Thyroid gland (tissue), 4 donors: ENCODE measurements at places on chromosomes 4 and X. TPM values are rescaled to one million over a fixed set of nuclear protein-coding genes. Genes with fewer than 3 reads are reported as not detected.

Gene KLHL34
- not detected for total RNA-seq

Gene ASIC5
- not detected for total RNA-seq

Gene DOK7
- 2.7 TPM for total RNA-seq

Gene ETDA
- not detected for total RNA-seq

Gene NR0B1
- not detected for total RNA-seq

Gene NOX1
- total RNA-seq: not detected

Gene CD38
- total RNA-seq: 13.3 TPM

Gene SPANXA1
- total RNA-seq: not detected

DNA sequence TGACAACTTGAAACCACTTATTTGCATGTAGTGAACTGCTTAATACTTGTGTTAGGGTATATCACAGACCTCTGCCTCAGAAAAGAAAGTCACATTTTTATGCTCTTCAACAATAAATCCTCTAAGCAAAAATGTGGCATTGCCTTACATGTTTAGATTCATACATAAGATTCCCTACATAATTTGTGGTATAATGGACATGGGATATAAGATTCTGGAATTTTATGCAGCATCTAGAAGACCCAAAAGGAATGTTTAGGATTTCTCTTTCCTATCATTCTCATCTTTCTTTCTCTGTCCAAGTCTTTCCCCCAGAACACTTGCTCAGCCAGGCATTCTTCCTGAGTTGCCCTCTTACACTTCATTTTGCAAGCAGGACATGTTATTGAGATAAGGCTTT, 37.7 kb upstream of the TET2 start:
- H3K4me3 ChIP-seq: no peak overlapping the region
- no peaks in the 10 kb centered on the region for H3K36me3 ChIP-seq

DNA sequence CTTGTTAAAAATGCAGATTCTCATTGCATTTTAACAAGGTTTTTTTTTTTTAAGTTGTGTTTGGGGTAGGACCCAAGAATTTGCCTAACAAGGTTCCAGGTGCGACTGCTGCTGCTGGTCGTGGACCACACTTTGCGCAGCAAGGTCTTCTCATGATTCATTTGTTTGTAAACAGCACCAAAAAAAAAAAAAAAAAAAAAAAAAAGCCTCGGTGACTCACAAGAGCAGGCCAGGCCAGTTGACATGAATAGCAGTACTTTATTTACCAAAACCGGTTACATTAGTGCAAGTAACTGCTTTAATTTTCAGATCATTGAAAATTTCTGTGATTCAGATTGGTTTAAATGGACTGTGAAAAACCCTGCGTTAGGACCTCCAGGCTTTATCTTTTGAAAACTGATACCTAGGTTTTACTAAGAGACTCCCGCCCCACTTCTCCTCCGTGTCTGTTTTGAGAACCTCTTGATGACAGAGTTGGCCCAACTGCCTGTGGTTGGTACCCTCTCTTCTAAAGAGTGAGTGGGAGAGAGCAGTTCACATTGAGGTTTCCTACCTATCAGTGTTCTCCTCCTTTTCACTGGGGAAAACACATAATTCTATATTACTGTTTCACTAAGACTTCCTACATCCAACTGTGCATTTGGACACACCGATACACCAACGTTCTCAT, 86.2 kb downstream of the PHEX start:
- no peak for DNase-seq
- no peak overlapping the region for H3K4me3 ChIP-seq
- H3K36me3 ChIP-seq: no peaks in the 10 kb centered on the region

GRCh38 chr4:38193236-38193863, 233.2 kb downstream of the PTTG2 start:
- peak; percentile 80 for DNase-seq
- no peaks in the 10 kb centered on the region for H3K27me3 ChIP-seq
- H3K27ac ChIP-seq: peak overlapping the region; percentile 74
- no peak overlapping the region for H3K4me3 ChIP-seq
- no peaks in the 10 kb centered on the region for H3K36me3 ChIP-seq

GRCh38 chr4:77006753-77007353, 57.3 kb downstream of the SEPTIN11 start:
- no peak overlapping the region for H3K27ac ChIP-seq
- H3K4me1 ChIP-seq: peaks cover 28% of the 10 kb centered on the region
- no peaks in the 10 kb centered on the region for H3K36me3 ChIP-seq
- DNase-seq: no peak
- H3K27me3 ChIP-seq: no peaks in the 10 kb centered on the region
- no peak overlapping the region for H3K4me3 ChIP-seq

- no peaks in the 10 kb centered on the region for H3K4me1 ChIP-seq
- no peaks in the 10 kb centered on the region for H3K27me3 ChIP-seq
- no peak overlapping the region for H3K27ac ChIP-seq
These were observed 1585.3 kb upstream of the AGA start for GRCh38 chr4:179027569-179027968.

DNA sequence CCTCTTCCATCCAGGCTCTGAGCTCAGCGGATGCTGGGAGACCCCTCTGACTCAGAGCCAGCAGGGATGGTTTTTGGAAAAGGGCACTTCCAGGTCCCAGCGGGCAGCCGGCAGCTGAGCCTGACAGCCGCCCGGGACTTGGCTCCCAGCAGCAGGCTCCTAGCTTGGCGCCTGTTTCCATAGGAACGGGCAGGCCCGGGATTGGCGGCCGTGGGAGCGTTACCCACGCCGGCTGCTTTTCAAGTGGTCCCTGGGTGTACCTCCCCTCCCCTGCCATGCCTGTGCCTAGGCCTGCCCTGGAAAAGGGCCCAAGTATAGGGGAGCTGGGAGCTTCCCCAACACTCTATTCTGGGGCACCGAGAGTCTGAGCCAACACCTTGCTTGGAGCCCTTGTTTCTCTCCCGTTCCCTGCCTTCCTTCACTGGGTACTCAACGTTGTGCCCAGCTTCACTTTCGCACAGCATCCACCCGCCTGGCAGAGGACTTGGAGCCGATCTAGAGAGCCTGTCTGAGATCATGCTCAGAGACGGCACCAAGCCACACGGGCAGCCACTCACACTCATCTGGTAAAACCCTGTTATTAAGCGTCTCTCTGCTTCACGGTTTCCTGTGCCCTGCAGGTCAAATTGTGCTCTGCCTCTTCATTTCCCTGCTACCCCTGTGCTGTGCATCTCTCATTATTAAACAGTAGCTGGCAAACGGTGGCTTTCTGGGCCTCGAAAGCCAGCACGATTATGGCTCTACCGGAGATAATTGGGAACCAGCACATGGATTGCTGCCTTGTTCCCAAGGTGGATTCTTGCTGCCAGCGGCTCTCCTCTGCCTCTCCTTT, 521.5 kb downstream of the BCOR start:
- peak; percentile 44 for DNase-seq
- H3K4me3 ChIP-seq: no peak overlapping the region
- H3K27me3 ChIP-seq: no peaks in the 10 kb centered on the region
- H3K27ac ChIP-seq: no peak overlapping the region

DNA sequence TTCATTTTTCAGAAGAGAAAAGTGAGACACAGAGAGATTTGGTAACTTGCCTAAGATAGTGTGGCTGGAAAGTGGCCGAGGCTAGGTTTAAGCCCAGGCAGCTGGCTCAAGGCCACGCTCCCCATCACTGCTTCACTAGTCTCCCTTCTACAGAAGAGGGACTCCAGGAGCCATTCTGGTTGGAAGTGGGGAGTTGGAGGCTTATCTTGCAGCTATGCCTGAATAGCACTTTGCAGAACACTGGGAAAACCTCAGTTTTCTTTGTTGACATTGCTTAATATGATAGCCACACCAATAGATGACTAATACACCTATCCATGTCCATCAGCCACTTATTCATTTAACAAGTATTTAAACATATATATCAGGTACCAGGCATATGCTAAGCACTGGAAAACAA, 18.5 kb downstream of the LRRC66 start:
- no peak overlapping the region for H3K27ac ChIP-seq
- H3K4me1 ChIP-seq: no peaks in the 10 kb centered on the region
- H3K36me3 ChIP-seq: no peaks in the 10 kb centered on the region
- no peaks in the 10 kb centered on the region for H3K27me3 ChIP-seq
- no peak for DNase-seq

GRCh38 chrX:101493225-101493624, 8.0 kb downstream of the ARMCX4 start:
- H3K27ac ChIP-seq: no peak overlapping the region
- no peaks in the 10 kb centered on the region for H3K36me3 ChIP-seq
- no peak overlapping the region for H3K4me3 ChIP-seq
- no peaks in the 10 kb centered on the region for H3K27me3 ChIP-seq
- H3K4me1 ChIP-seq: no peaks in the 10 kb centered on the region

DNA sequence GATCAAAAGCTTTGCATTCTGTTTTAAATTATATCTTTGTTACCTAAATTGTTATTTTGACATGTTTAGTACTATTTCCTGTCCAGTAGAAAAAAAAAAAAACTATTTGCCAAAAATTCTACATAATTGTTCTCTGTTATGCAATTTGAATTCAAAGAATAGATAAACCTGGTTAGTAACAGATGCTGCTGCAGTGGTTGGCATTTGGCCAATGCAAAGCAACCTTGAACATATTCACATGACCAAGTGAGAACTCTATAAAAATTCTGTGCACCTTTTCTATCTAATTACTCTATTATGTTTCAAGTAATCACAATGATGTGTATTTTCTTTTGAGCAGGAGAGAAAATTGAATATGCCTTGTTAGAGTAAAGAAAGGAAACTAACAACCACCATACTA, 1473.4 kb downstream of the RPA4 start:
- H3K4me3 ChIP-seq: no peak overlapping the region
- no peaks in the 10 kb centered on the region for H3K27me3 ChIP-seq
- H3K36me3 ChIP-seq: no peaks in the 10 kb centered on the region
- no peaks in the 10 kb centered on the region for H3K4me1 ChIP-seq
- no peak overlapping the region for H3K27ac ChIP-seq
- DNase-seq: no peak
